ENCODE measurements at places on chromosomes 4 and X.

GRCh38 chrX:23478561-23478960 lies 143.9 kb downstream of the PTCHD1 start:
- DNase-seq, result no peak

- DNase-seq, result no peak
Observed at GRCh38 chr4:2833671-2834000, 10.0 kb upstream of the ADD1 start.

DNA sequence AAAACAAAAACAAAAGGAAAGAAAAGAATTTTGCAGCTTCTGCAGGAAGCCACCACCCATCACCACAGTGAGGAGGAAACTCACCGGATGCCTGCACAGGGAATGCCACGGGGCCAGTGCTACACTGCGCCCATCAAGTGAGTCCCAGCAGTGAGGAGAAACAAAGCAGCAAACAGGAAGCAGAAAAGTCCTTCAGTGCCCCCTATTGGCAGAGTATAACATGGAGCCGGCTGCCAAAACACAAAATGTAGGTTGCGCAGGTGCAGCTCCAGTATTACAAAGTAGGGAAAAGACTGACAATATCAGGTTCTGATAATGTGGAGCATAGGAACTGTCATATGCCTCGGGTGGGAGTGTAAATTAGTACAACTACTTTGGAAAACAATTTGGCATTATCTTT lies 23.3 kb upstream of the SCML2 start:
- peak; percentile 3 for DNase-seq

- DNase-seq, result peak; percentile 49
Observed at GRCh38 chr4:2794486-2795299, 1.8 kb downstream of the SH3BP2 start.

DNA sequence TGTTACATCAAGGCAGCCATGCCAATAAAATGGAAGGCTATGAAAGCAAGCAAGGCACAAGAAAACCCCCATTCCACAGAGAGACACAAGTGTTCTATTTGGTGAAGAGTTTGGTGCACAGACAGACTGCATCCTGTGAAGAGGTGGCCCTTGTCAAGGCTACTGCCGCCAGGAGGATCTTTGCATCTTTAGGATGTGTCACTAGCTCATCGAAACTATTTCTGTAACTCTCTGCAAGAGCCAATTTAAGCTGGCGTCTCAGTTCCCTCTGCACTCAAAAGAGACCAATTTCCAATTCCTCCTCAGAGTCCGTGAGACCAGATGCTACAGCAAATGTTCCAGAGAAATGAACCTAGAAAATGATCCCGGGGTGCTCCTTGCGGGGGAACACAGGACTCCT lies 91.0 kb downstream of the PHKA2 start:
- DNase-seq, result no peak

- no peak for DNase-seq
Observed at GRCh38 chr4:141706445-141706844, 70.1 kb downstream of the IL15 start.

GRCh38 chr4:76585897-76586360 lies 150.9 kb downstream of the SHROOM3 start:
- DNase-seq, result peak; percentile 83

GRCh38 chr4:1105067-1105466 lies 8.3 kb downstream of the RNF212 start:
- no peak for DNase-seq

GRCh38 chrX:267771-268261 lies 13.4 kb upstream of the PLCXD1 start:
- DNase-seq, result no peak

DNA sequence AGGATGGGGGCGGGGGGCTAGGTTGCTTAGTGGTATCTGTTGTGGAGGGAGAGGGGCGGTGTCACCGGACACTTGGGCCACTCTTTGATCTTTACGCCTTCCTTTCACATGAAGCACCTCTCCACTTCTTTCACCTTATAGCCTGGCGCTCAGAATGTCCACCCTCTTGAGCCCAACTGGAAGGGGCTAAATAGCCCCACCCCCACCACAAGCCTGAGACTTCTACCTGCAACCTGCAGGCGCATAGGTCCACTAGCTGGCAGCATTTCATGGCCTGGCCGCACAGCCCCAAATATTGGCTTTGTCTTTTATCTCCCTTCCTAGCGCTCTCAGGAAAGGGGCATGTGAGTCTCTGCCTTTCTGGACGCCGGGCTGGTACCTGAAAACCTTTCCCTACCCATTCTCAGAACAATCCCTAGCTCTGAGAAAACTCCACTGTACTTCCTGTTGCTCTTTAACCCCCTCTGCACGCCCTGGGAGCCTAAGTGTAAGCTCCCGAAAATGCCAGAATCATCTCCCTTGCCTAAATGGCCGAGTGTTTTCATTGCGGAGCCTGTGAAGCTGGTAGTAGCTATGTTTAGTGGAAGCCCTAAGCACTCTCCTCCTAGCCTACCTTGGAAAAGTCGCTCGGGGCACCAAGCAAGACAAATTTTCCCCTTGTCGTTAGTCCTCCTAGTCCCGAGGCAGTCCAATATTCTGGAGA lies 1.2 kb upstream of the TRPC5 start:
- no peak for DNase-seq

DNA sequence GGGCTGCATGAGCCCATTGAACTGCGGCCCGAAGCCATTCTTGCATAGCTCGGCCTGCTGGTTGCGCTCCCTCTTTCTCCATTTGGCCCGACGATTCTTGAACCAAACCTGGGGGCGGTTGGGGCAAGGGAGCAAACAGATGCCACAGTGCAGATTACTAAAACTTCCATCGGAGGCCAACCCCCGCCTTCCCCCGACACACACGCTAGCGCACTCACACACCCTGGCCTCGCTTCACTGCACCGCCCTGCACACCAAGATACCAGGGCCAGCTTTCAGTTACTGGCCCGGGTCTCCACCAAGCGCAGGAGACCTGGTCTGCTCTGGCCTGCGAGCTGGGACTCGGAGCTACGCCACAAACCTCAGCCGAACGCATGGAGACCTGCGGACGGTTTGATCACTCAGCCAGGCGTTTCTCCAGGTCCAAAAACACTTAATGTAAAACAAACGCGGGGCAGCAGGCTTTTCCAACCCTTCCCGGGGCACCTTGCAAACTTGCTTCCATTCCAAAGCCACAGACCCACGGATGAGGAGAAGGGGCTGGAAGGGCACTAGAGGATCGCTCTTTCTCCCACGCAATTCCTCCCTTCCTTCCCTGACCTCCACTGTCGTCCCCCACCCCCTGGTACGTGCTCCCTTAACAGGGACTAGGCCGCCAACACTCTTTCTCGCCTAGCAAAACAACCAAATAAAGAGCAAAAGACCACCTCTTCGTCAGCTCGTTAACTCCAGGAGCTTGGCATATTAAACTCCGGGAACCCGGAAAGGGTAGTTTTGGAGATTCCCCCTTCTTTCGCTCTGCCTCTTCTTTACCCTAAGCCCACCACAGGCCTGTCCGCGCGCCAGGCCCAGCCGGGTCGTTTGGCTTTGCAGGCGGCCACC lies 4.1 kb downstream of the PITX2 start:
- DNase-seq, result no peak

DNA sequence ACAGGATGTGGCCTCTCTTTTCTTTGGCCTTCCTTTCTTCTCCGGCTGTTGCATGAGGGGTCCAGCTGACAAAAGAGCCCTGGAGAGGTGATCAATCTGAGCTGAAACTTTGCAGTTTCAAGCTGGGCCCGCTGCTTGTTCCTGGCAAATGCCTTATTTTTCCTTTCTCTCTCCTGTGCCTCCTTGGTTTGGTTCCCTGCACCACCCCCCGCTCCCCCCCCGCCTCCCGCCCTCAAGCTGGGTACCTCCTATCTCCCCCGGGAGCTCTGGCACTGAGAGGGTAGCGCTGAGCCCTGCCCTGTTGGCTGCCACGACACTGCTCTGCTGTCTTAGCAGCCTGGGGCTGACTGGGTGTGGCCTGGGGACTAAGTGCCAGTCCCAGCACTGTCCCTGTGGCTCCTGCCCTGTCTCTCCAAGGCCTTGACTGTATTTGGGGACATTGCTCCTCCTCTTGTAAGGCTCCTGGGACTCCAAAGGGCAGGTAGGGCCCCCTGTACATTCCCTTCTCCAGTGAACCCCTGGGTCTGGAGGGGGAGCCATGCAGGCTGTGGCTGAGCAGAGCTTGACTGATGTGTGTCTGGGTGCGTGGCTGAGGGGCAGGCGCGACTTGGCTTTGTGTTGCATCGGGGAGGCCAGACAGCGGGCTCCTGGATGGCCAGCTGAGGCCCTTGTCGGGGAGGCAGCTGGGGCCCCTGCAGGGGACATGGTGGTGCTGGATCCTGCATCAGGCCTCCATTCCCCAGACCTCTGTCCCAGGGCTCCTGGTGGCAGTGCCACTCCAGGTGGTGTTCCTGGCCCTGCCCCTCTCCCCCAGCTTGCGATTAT lies 1.1 kb downstream of the PLXNA3 start:
- no peak for DNase-seq

- no peak for DNase-seq
Observed at GRCh38 chrX:108557580-108557979, 117.9 kb downstream of the COL4A5 start.

- DNase-seq, result peak; percentile 17
Observed at GRCh38 chrX:102652031-102652688, 877 bp downstream of the GPRASP1 start.

DNA sequence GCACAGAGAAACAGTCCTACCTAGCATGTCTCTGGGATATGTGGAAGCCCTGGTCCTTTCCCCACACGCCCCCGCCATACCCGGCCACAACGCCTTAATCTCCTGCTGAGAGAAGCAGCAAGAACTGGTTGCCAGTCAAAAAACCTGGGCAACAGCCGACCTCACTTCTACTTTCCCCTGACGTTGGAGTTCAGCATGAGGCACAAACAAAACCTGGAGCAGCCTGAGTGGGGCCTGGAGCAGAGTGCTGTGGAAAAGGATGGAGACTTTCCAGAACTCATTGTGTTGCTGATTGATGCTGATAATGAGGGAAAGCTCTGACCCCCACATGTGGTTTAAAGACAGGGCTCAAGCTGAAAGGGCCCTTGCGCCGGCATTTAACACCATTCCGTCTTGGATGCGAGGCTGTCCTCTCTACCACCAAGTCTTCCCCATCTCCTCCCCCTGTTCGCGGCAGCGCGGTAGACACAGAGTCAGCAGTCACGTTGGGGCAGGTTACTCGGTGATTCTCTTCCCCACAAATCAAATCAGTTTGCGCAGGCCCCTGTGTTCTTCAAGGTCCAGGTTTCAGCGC lies 666 bp downstream of the CCDC158 start:
- DNase-seq, result no peak

GRCh38 chrX:120536061-120536460 lies 24.7 kb downstream of the CUL4B start:
- DNase-seq, result no peak

GRCh38 chr4:139763672-139764071 lies 98.1 kb downstream of the MGST2 start:
- no peak for DNase-seq

GRCh38 chrX:44245733-44246132 lies 97.7 kb downstream of the EFHC2 start:
- no peak for DNase-seq

DNA sequence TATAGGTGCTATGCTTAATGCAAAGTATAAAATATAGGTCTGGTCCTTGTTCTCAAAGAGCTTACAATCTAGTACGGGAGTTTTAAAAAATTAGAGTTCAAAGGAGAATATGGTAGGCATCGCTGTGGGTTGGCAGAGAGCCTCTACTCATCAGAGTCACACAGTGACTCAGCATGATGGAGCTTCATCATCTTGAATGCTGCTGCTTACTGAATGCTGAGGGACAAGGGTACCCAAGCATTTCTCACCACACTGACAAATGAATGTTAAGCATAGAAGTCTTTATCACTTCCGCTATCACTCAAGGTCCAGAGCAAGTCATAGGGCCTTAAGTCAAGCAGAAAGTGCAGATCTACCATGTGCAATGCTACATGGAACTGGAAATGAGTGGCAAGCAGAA lies 268.6 kb upstream of the IGFBP7 start:
- peak; percentile 8 for DNase-seq

DNA sequence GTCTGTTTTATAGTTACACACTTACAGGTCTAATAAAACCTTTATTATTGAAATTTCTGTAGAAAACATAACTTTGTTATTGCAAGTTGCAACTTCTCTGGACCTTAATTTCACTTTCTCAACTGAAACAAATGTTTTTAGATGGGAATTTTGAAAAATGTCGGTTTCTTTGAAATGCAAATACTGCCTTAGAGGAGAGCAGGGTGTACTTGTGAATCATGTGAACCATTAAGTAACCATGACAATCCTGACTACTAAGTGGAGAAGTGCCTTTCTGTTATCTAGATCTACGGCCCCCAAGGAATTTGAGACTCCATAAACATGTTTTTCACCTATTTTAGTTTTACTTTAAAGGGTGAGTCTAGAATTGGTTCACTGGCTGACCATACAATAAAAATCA lies 8.5 kb upstream of the ARMCX2 start:
- no peak for DNase-seq

- no peak for DNase-seq
Observed at GRCh38 chrX:103793545-103793940, 16.9 kb downstream of the PLP1 start.

- no peak for DNase-seq
Observed at GRCh38 chr4:146407257-146407656, 114.5 kb downstream of the SLC10A7 start.

DNA sequence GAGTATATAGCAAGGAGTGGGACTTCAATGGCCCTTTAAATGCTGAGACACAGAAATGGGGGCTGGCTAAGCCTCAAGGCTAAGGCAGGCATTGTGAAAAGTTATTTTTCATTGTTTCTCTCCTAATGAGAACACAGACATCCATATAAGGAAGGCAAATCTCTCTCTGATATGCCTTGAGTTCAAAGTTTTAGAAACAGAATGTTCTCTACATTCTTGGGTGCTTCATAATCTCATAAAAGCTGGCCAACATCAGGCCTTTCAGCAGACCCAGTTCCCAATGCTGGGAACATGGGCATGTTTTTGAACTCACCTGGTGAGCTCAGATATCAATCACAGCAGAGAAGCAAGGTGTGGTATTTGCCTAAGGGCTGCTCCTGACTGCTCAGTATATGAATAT lies 19.4 kb upstream of the RAB40A start:
- DNase-seq, result peak; percentile 40

- peak; percentile 34 for DNase-seq
Observed at GRCh38 chr4:32102896-32103295, 1382.7 kb downstream of the PCDH7 start.

- DNase-seq, result no peak
Observed at GRCh38 chrX:13891377-13892140, 74.7 kb upstream of the GPM6B start.

DNA sequence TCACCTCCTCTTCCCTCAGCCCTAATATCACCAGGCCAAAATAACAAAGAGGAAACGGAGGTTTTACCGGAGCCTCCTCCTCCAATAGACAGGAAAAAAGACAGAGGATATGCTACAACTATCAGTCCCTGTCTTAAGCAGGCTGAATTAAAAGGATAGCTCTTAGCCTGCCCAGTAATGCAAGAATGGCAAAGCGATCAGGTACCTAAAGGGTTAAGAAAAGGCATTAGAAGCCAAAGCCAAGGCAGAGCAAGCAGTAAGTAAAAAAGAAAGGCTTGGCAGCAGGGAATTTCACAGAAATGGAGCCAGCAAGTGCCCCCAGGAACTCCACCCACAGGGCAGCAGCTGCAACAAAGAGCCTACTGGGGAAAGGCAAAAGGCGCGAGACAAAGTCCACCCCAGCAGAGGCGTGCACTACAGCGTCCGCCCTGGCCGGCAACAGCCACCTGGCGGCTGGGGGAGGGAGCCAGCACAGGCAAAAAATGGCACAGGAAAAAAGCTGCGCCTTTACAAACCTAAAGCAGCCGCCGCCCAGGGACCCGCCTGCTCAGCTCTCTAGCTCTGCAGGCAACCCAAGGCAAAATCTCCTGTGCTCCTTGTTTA lies 220.6 kb upstream of the ZC4H2 start:
- no peak for DNase-seq

All from bronchial epithelial cell (primary cell).